ENCODE measurements at places on chromosomes 1 and 21.

GRCh38 chr1:243849421-243850201 lies 432 bp downstream of the AKT3 start:
- DNase-seq = peak; percentile 70

- DNase-seq = no peak
These were observed 15.7 kb downstream of the S100A16 start for GRCh38 chr1:153597206-153597605.

GRCh38 chr21:36075171-36075570 lies 5.3 kb downstream of the CBR1 start:
- no peak for DNase-seq

GRCh38 chr1:69320757-69321211 lies 246.9 kb upstream of the LRRC7 start:
- DNase-seq = no peak

- no peak for DNase-seq
These were observed 238.0 kb upstream of the NCAM2 start for GRCh38 chr21:20760221-20760620.

DNA sequence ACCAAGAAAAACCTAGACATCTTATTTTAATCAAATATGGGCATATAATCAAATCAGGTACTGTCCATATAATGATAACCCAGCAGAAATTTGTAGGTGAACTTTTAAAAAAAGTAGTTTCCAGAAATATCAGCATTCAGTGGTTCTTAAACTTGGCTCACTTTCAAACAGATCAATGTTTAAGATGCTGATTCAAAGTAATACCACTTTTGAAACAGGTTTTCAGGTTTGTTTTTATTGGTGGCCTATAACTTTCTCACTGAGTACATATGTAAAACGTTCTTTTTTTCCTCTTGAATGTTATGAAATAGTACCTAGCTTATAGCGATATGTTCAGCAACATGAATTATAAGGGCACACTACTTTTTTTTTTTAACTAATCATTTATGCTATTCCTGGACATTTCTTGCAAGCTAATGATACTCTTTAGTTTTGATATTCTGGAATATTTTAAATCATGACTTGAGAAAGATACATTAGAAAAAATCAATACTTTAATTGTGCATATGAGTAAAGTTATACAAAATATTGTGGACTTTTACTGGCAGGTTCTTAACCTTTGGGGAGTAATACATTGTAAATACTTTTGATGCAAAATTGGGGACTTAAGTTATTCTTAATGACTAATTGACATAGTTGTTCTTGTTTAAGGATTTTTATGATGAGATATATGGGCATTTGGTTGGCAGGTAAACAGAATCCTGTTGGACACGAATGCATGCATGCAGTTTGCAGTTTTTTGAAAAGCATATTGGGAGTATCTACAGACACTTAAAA lies 3.0 kb downstream of the NFIA start:
- DNase-seq = no peak

- DNase-seq = no peak
These were observed 55.8 kb upstream of the LDLRAP1 start for GRCh38 chr1:25487628-25488027.

- DNase-seq = no peak
These were observed 35.2 kb upstream of the ABCA4 start for GRCh38 chr1:94156096-94156625.

DNA sequence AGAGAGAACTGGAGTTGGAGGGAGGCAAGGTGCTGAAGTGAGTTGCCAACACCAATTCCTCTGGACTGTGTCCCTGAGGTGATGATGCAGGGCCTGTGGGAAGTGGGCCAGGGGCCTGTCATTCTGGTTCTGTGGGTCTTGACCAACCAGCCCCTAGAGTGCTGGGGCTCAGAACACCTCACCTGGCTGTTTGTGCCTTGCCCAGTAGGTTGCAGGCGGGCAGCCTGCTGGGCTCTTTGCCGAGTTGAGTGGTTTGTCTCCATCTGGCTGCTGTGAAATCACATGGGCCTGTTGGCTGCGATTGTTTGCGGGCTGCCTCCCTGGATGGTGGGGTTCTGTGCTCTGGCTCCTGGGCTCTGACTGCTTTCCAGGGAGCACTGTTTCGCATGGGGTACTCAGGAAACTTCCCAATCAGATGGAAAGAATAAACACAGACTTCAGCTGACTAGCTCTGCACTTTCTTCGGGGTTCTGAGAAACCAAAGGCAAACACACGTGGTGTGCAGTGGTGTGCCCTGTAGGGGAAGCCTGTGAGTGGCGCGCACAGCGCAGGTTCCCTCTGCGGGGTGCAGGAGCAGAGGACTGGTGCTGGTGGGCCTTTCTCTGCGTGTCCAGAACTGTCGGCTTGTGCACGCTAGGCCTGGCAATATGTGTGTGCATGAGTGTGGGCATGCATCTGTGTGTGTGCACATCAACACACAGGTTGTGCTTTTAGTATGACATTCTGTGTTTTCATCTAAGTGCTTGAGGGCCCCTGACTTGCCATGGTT lies 95.1 kb downstream of the RHOU start:
- no peak for DNase-seq

DNA sequence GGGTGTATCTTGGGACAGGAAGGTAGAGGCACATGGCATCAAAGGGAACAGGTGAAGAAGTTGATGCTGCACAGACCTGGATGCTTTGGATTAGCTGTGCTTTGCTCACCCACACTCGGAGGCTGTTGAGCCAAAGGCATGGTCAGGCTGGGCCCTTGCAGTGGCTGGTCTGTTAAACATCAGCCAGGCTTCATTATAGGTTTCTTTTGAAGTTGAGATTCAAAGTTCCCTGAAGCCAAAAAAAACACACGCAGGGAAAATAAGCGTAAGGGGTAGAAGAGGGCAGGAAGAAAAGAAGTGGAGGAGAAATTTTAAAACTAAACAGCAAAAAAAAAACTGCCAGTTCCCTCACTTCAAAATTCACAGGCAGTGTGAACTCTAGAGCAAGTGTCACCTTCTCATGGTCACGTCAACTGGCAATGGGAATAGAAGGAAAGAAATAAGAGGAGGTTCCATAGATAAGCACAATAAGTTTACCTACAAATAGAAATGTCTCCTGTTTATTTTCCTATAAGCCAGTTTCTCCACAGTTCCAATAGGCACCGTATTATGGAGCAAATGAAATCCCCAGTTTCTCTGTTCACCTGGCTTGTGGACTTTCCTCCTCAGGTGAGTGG lies 139.5 kb downstream of the PAPPA2 start:
- no peak for DNase-seq

- no peak for DNase-seq
These were observed 164.2 kb downstream of the CACNA1E start for GRCh38 chr1:181647314-181648035.

DNA sequence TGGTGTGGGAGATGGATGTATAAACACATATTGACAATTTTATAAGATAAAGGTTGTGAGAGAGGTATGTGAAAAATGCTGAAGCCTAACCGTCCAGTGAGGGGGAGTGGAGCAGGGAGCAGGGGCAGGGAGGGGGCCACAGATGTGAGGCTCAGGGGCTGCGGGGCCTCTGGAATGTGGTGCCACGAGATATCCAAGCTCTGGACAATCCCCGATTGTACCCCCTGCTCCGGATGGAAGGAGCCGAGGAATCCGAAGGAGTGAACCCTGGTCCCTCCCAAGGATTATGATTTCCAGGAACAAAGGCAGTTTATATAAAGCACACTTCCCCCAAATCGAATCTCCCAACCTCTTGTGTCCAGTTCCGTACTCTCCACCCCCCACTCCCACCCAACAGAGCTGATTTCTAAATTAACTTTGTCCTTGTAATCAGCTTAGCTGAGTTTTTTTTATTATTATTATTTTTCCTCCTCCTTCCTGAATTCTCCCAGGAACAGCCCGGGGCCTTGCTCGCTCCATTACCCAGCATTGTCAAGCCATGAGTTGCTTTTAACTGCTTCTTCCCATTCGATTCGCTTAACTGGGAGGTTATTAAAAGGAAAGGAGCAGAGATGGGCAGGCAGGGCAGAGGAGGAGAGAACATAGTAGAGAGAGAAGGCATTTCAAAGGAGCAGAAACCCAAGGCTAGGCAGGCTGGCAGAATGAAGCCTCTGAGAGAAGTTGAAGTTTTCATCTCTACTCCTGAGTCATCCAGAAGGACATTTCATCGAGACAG lies 9.4 kb downstream of the KIRREL1 start:
- no peak for DNase-seq

DNA sequence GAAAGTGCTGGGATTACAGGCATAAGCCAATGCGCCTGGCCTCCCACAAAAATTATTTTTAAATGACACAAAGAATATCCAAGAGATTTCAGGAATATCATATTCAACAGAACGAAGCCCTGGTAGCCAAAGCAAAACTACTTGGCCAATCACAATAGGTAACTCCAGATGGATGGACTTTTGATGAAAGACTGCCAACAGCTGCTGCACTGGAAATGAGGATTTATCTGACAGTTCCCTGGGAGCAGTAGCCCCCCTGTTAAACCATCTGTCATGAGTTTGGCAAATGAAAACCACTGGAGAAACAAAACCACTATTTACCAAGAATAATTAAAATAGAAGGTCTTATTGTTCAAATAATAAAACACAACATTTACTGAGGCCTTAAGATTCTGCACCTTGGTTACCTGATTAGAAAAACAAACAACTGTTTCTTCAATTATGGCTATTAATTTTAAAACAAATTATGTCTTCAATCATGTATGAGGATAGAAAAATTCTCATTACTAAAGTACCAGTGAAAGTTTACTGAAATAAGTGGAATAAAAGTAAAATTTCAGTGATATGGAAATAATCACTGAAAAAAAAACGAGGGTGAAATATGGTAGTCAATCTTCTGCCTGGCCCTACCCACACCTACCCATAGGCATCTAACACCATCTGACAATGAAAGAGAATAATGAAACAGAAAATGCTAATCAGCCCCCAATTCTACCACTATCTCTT lies 34.3 kb upstream of the PSMG1 start:
- no peak for DNase-seq

All from femur (tissue), 1 donor.